ENCODE measurements at places on chromosomes 16 and 17.

- DNase-seq = no peak
These were observed 23.1 kb downstream of the MPHOSPH6 start for GRCh38 chr16:82146957-82147356.

GRCh38 chr16:27450196-27450549 is 48.2 kb downstream of the IL21R start:
- no peak for DNase-seq

DNA sequence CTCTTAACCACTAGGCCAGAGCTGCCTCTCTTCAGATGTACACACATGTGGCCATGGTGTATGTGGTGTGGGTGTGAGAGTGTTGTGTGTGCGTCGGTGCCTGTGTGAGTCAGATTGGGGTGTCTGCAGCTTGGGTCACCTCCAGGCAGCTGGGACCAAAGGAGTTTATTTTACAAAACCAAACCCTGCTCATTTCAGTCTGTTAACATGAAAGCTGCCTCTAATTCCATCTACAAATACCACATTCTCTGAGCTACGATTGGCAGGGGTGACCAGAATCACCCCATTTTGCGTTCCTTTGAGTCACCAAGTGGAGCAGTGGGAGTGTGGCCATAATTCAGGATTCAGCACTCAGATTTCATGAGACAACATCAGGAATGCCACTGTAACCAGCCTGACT is 105.3 kb downstream of the IRX5 start:
- no peak for DNase-seq

GRCh38 chr17:59001158-59001814 is 105.4 kb downstream of the TRIM37 start:
- DNase-seq = peak; percentile 49

DNA sequence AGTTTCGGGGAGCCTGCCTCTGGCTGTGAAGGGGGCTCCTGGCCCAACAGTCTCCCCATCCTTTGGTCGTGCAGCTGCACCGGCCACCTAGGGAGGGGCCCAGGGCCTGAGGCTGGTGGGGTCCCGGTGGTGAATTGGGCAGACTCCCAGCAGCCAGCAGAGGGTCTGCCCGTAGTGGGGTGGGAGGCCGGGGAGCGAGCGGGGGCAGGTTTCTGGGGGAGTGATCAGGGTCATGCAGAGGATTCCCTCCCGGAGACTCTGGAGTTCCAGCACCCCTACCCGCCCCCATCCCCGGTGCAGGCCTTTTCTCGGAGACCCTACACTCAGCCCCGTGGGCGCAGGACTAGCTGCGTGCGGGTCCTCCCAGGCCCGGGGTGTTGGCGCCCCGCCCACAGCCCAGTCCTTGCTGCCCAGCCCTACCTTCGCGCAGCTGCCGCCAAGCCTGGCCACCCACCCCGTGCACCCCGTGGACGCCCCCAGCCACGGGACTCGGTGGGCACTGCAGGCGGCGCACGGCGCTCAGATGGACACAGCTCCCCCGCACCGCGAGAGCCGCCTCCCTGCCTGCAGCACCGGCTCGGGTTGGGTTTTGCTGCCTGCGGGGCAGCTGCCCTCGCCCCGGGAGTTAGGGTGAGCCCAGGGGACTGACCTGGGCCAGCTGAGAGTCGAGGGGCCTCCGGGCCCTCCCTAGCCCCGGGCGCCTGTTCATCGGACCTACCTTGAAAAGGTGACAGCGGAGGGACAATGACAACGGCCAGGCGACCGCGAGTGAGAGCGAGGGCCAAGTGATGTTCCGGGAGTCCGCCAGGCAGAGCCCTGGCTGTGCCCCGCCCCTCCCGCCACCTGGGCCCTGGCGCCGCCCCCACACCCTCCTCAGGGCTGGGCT is at the start of gene GNG13:
GNG13 (minus strand) TSS at position 787 of the 886 bp plus-strand sequence. CDS start 1,657 bp downstream, outside the sequence.
- no peak for DNase-seq

GRCh38 chr17:66357037-66357436 is 54.6 kb downstream of the PRKCA start:
- DNase-seq = no peak

GRCh38 chr17:17677299-17678040 is 3.8 kb upstream of the RAI1 start:
- DNase-seq = no peak

GRCh38 chr16:85781695-85782370 is 17.5 kb downstream of the EMC8 start:
- no peak for DNase-seq

GRCh38 chr17:76550712-76551615 is 11.1 kb downstream of the PRCD start:
- no peak for DNase-seq

DNA sequence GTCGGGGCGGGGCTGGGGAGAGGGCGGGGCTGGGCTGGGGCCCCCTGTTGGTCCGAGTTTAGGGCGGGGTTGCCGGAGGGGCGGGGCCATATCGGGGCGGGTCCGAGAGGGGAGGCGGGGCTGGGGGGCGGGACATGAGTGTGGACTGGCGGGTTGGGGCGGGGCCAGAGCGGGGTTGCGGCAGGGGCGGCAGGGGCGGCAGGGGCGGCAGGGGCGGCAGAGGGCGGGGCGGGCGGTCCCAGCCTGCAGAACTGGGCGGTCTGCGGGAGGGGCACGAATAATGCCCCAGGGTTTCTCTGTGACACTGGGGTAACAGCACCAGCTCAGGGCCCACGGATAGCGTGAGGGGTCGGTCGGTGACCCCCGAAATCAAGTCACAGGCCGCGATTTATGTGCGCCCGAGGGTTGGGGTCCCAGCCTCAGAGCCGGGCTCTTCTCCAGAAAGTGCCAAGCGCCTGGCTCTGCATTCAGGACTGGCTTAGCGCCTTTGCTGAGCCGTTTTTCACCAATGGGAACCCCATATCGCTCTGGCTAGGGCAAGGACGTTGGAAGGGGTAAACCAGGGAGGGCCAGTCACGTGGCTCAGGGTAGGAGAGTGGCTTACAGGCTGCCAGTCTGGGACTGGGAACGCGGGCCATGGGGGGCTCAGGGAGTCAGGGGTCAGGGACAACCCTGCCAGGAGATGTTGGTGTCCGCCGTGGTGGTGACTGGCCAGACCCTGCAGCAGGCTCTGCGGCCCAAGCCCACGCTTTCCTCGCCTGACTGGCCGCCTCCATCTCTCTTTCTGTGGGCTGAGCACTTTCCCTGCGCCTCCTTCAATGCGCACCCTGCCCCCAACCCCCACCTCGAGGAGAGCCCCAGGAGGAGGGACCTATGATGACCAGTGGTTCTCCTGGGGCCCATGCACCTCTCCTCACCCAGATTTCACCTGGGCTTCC is 1.2 kb upstream of the METTL26 start:
- DNase-seq = peak; percentile 86

DNA sequence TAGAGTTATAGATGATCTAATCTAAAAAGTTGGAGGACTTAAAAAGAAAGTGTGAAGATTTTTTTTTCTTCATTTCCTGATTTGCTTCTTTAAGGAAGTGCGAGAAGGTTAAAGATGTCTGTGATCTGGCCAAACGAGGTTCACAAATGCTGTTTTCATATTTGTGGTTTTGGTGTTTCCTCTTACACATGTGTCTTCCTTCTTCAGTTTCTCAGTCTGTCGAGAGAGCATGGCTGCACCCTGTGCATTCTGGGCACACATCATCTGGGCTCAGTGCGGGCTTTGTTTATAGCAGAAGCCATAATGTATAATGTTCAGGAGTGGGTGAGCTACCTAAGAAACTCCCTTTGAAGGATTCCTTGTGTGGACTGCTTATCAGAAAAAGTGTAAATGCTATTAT is 260.4 kb upstream of the TBX2 start:
- DNase-seq = peak; percentile 23

DNA sequence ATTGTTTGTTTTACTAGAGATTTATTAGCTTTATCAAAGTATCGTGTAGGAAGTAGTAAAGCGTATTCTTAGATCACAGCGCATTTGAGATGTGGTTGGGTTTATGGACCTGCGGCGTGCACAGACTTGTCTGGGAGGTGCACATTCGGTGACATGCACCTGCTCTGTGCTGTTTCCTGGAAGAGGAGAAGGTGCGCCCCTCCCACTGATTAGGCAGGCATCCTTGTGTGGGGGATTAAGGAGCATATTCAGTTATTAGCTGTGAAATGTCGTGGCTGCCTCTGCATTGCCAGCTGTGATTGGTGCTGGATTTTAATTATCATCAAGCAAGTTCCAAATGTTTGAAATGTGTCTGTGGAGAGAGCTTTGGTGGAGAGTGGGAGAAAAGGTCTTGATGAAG is 903.8 kb upstream of the RBFOX1 start:
- no peak for DNase-seq

- DNase-seq = no peak
These were observed 878 bp downstream of the TAOK1 start for GRCh38 chr17:29390851-29391631.

DNA sequence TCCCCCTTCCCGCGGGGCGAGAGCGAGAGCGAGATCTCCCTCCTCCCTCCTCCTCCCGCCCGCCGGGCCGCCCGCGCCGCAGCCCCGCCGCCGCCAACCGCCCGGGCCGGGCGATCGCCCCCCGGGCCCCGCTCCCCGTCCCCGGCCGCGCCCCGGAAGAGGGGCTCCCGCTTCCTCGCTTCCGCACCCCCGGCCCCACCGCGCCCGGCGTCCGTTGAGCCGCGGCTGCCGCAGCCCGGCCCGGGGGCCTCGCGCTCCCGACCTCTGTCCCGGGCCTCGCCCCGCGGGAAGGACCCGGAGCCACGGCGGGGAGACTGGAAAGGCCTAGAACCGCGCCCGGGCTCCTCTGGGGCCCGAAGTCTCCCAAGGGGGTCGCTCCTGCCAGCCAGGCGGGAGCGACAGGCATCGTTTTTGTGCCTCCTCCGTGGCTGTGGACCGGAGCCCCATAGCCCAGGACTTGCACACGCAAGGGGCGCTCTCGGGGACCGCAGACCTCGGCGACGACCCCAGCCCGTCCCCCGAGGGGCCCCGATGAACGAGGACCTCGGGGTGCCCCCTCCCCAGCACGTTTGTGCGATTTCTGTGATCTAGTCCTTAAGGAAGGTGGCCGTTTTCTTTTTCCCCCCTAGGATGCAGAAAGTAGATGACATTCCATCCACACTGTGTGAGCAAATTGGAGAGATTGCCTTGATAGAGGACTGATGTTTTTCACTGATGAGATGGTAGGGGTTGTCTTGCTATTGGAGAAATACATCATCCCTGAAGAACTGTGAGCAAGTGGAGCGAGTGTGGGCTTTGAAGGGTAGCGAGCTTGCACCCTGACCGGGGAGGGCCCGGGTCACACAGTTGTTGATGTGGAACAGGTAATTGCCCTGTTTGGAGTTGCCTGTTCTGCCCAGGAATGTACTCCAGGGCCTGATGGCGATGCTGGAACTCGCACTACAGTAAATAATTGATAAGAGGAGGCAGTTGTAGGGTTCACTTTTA is 611 bp downstream of the BANP start:
- DNase-seq = no peak

DNA sequence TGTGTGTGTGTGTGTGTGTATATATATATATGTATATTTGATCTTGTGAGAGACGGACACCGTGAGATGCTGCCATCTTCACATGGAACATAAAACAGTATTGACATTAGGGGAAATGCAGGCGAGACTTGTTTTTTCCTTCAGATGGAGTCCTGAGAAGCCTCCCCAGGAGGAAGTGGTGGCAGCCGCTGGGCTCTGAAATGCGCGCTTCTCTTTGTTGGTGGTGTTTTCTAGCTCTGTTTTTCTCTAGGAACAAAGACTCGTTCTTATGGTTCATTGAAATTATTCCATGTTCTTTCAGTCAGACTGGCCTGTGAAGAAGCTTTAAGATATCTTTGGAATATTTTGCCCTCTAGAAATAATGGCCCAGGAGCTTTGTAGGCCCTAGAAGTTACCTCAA is 32.9 kb downstream of the SNX29 start:
- DNase-seq = no peak

GRCh38 chr16:2195322-2196161 is 863 bp downstream of the CASKIN1 start:
- no peak for DNase-seq

DNA sequence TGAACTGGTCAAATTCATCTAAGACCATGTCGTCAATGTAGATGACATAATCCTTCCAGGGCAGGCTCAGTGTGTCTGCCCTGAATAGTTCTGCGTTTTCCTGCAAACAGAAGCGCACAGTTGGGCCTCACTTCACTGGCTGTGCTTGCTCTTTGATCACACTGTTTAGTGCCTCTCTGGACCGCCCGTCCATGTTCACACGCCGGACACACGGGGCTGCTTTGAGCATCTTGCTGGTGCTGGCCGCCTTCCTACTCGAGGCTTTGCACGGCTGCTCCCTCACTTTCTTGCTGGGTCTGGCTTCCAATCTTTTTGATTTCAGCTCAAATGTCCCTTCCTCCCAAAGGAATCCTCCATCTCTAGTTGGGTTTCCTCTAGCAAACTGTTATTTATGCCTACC is 37.4 kb downstream of the DNAH17 start:
- DNase-seq = no peak
